GM23338 (cell line): ENCODE measurements at places on chromosomes 7 and 10. TPM values are rescaled to one million over a fixed set of nuclear protein-coding genes. Genes with fewer than 3 reads are reported as not detected.

Gene SFRP4
- total RNA-seq = not detected in 2 replicates

Gene UBTD1
- 21.5 and 29.0 TPM in 2 replicates for total RNA-seq

Gene ATOH7
- 1.2 and 1.8 TPM in 2 replicates for total RNA-seq

Gene ASB10
- total RNA-seq = not detected in 2 replicates

Gene FLNC
- total RNA-seq = 9.4 and 11.8 TPM in 2 replicates

Gene RPEL1
- total RNA-seq = not detected in 2 replicates

Gene FFAR4
- total RNA-seq = not detected in 2 replicates

DNA sequence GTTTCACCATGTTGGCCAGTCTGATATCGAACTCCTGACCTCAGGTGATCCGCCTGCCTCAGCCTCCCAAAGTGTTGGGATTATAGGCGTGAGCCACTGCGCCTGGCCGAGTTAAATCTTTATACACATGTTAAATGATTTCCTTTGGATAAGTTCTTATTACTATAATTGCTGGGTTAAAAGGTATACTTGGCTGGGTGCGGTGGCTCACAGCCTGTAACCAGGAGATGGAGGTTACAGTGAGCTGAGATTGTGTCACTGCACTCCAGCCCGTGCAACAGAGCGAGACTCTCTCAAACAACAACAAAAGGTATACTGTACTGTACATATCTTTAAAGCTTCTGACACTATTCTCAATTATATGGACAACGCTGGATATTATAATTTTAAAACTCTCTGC is 53.2 kb upstream of the CDK13 start:
- no peak for DNase-seq

- DNase-seq = peak; percentile 53
These were observed 10.0 kb upstream of the SEC24C start for GRCh38 chr10:73734028-73734720.

- DNase-seq = no peak
These were observed 13.8 kb downstream of the SMO start for GRCh38 chr7:129202058-129202777.

- peak; percentile 62 for DNase-seq
These were observed 141.6 kb upstream of the TCERG1L start for GRCh38 chr10:131452926-131453720.

DNA sequence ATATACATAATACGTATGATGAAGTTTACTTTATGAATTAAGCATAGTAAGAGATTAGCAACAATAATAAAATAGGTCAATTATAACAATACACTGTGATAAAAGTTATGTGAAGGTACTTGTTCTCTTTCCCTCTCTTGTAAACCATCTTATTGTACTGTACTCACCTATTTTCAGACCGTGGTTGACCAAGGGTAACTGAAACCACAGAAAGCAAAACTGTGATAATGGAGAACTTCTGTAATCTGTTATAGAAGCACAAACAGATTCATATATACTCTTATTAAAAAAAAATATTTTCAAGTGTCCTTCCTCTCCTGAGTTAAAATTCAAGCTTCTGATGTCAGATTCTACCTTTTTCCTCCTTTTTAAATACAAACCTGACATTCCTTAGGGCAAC is 1247.8 kb upstream of the SORCS1 start:
- no peak for DNase-seq

- peak; percentile 99 for DNase-seq
These were observed 104.4 kb upstream of the ZNF92 start for GRCh38 chr7:65269150-65269856.

GRCh38 chr10:635088-635861 is 54.2 kb downstream of the DIP2C start:
- DNase-seq = no peak

DNA sequence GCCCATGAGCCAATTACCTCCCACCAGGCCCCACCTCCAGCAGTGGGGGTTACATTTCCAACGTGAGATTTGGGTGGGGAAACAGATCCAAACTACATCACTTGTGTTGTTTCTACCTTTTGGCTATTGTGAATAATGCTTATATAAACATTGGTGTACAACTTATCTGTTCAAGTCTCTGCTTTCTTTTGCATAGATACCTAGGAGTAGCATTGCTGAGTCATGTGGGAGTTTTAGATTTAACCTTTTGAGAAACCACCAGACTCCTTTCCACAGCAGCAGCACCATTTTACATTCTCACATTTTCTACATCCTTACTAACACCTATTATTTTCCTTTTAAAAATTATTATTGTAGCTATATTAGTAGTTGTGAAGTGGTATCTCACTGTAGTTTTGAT is 14.4 kb upstream of the FRA10AC1 start:
- DNase-seq = no peak

DNA sequence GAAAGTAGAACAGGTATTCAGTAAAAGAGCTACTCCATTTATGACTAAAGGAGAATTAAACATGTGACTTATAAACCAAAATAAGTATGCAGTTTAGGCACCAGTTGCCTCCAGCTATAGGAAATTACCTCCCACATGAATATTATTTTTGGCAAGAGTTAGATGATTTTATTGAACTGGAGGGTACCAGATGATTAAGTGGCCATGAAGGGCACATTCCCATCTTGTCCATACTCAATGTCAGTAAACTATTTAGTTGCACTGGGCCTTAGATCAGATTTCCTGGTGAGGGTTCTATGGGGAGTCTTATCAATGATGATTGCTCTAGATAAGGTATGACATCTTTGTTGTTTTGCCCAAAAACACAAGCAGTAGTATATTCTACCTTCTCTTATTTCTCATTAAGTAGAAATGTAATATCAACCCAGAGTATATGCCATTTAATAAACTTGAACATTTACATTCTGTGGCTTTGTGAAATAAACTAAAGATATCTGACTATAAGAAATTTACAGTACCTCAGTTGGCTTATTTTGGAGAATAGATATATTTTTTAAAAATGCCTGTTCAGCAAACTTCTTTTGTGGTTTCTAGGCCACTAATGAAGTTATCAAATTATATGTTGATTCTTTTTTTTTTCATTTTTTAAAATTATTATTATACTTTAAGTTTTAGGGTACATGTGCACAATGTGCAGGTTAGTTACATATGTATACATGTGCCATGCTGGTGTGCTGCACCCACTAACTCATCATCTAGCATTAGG is 145.3 kb downstream of the SEMA3A start:
- DNase-seq = no peak

- no peak for DNase-seq
These were observed 583.8 kb downstream of the CALN1 start for GRCh38 chr7:71828361-71828760.

DNA sequence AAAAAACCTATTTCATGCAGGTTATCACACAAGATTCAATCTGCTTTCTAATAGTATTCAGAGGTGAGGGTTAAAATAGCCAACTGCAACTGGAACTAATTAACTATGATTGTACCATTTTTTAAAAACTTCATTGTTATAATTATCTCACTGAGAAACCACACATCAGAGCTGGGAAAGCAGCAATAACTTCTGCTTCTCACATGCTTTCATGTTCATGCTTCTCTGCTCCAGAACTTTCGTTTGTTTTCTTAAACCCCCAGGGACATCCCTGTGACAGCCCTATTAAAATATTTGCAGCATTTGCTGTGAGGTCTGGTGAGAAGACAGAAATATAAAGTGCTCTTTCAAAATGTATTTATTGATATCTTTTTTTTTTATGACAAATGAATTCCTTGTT is 389.0 kb upstream of the SORCS1 start:
- DNase-seq = no peak

- DNase-seq = no peak
These were observed 49.4 kb upstream of the MSRB2 start for GRCh38 chr10:23046027-23046426.

DNA sequence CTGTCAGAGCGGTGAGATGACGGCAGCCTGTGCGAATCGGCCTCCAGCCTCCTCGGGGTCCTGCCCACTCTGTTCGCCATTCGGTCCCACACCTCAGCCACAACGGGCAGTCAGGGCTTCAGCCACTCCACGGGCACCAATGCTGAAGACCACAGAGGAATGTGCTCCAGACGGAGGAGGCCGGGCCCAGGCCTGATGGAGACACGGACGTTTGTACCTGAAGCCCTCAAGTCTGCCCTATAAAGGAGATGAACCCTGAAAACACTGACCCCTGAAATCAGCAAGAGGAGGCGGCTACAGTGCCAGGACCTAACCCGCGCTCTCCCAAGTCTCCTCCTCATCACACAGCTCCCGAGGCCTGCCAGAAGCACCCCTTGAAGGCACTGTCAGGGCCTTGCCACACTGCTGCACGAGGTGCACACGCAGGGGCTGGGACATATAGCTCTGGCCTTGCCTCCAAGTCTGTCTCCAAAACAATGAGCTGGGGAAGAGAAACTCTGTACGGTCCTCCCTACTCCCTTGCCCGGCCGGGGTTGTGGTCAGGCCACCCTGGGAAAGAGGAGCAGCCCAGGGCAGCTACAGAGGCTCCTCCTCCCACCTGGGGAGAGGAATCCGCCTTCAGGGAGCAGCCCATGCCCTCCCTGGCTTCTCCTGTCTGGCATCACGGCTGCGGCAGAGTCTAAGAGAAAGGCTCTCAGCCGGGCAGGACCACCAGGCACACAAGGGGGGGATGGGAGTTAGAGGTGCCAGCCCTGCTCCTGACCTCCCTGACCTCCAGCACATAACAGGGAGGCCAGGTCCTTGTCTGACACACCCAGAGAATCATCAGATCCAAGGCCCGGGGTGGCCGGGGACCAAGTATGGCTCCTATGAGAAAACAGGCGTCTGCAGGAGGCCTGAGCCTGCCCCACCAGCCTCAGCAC is 310.1 kb downstream of the PTPRN2 start:
- no peak for DNase-seq

DNA sequence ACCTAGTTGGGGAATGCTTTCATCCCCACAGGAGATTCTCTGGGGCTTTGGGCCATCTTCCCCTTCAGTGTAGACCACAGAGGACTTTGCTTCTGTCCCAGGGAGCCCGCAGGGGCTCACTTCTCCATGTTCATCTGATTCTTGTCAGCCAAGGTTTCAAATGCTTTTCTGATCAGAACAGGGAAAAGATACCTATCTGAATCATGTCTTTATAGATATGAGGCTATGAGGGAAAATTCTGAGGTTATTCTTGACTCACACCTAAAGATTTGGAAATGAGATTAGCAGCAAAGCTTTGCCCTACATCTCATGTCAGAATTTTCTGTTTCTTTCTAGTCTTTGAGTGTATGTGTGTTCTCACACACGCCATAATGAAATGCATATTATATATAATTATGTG is 53.3 kb downstream of the FIGNL1 start:
- no peak for DNase-seq

DNA sequence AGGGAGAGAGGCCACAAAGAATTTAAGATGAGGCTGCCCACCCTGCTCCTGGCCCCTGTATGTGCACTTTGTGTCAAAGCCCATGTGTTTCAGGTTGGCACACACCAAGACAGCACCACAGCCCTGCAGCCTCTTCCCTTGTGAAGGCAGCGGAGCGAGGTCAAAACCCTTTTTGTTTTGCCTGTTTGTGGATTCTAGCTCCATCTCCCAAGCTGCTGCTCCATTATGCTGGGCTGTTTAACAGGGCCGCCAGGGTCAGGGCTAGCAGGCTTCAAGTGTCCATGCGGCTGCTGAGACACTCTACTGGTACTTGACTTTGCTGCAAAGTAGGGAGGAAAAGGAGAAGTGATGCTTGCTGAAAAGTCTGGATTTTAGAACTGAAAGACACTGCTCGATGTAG is 142.3 kb upstream of the EFCAB10 start:
- DNase-seq = peak; percentile 51

- DNase-seq = no peak
These were observed 327.3 kb downstream of the PHTF2 start for GRCh38 chr7:78125884-78126283.

- DNase-seq = peak; percentile 60
These were observed 20.0 kb upstream of the GATA3 start for GRCh38 chr10:8034466-8035005.

DNA sequence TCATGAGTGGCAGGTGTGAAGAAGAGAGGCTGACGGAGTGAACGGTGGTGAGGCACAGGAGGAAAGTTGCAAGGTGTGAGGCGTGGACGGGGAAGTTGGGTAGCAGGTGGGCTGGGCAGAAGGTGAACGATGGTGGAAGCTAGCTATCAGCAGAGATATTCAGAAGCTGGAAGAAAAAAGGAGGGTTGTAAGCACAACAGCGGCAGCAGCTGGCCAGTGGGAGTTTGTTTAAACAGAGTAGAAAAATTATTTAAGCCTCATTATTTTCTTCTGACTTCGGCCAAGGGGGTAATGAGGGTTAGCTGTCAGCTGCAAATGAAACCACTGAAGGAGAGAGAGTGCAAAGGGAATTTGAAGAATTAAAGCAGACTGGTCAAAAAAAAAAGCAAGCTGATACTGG is 62.1 kb upstream of the PRKAR2B start:
- DNase-seq = no peak

- no peak for DNase-seq
These were observed 204.1 kb upstream of the LYZL1 start for GRCh38 chr10:29084681-29085307.

DNA sequence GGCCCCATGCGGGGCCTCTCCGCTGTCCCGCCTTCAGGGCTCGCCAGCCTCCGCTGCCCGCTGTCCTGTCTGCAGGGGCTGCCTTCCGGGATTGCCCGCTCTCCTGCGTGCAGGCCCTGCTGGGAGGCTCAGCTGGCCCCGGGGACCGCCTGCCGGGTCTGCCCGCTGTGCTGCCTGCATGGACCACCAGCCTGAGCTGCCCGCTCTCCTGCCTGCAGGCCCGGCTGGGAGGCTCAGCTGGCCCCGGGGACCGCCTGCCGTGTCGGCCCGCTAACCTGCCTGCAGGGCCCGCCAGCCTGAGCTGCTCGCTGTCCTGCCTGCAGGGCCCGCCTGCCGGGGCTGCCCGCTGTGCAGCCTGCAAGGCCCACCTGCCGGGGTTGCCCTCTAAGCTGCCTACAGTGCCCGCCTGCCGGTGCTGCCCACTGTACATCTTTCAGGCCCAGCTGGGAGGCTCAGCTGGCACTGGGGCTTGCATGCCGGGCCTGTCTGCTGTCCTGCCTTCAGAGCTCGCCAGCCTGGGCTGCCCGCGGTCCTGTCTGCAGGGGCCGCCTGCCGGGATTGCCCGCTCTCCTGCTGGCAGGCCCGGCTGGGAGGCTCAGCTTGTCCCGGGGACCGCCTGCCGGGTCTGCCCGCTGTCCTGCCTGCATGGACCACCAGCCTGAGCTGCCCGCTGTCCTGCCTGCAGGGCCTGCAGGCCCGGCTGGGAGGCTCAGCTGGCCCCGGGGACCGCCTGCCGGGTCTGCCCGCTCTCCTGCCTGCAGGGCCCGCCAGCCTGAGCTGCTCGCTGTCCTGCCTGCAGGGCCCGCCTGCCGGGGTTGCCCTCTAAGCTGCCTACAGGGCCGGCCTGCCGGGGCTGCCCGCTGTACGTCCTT is 165.1 kb downstream of the GLRX3 start:
- no peak for DNase-seq

GRCh38 chr7:20296444-20296843 is 34.3 kb upstream of the ITGB8 start:
- no peak for DNase-seq
